ENCODE measurements at places on chromosomes 1 and 21.
A peak's percentile ranks its signal among the peaks of the same experiment; 100 is the strongest.

- no peak for DNase-seq
- no peaks in the 10 kb centered on the region for H3K4me1 ChIP-seq
- H3K36me3 ChIP-seq = peaks cover 4% of the 10 kb centered on the region
- no peaks in the 10 kb centered on the region for H3K27me3 ChIP-seq
Measured at GRCh38 chr1:243217349-243217748, 37.7 kb downstream of the CEP170 start.

GRCh38 chr1:36369061-36369861 lies 16.5 kb downstream of the STK40 start:
- H3K4me1 ChIP-seq = peaks cover 19% of the 10 kb centered on the region
- peak; percentile 84 for DNase-seq
- no peak overlapping the region for H3K27ac ChIP-seq
- H3K27me3 ChIP-seq = no peaks in the 10 kb centered on the region
- no peaks in the 10 kb centered on the region for H3K36me3 ChIP-seq
- H3K4me3 ChIP-seq = no peak overlapping the region

DNA sequence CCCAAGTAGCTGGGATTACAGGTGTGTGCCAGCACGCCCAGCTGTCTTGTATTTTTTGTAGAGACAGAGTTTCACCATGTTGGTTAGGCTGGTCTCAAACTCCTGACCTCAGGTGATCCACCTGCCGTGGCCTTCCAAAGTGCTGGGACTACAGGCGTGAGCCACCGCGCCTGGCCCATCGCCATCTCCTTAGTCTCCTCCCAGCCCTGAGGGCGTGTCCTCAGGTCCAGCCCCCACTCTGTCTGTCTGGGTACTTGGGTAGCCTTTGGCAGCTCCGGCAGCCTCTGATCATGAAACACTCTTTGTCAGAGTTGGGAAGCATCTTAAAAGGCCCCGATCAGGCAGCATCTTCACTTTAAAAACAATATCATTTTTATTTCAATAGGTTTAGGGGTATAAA lies 90.3 kb upstream of the DISP3 start:
- no peak overlapping the region for H3K27ac ChIP-seq
- peaks cover 5% of the 10 kb centered on the region for H3K4me1 ChIP-seq
- no peaks in the 10 kb centered on the region for H3K27me3 ChIP-seq
- DNase-seq = no peak
- H3K4me3 ChIP-seq = no peak overlapping the region
- no peaks in the 10 kb centered on the region for H3K36me3 ChIP-seq

GRCh38 chr21:41561701-41562100 lies 53.7 kb upstream of the TMPRSS2 start:
- no peaks in the 10 kb centered on the region for H3K36me3 ChIP-seq
- peaks cover 21% of the 10 kb centered on the region for H3K27me3 ChIP-seq
- H3K4me1 ChIP-seq = no peaks in the 10 kb centered on the region
- DNase-seq = no peak

All from thymus (tissue), 14 donors.